Activated naive CD4-positive, alpha-beta T cell treated with anti-CD3 and anti-CD28 coated beads, Interleukin-2, amount 50 U/mL, for 72 hours (primary cell): ENCODE measurements at places on chromosomes 7 and 10. TPM values are rescaled to one million over a fixed set of nuclear protein-coding genes. Genes with fewer than 3 reads are reported as not detected.
A peak's percentile ranks its signal among the peaks of the same experiment; 100 is the strongest.

The CCM2 gene
- total RNA-seq: 130 TPM

The IGFBP3 gene
- total RNA-seq: not detected

The SYT15 gene
- 0.27 TPM for total RNA-seq

The PAX4 gene
- total RNA-seq: not detected

The MUC12 gene
- total RNA-seq: 0.41 TPM

The MOGAT3 gene
- total RNA-seq: not detected

The PGAM2 gene
- total RNA-seq: 1.0 TPM

The RNLS gene
- total RNA-seq: 3.3 TPM

The ODAD2 gene
- total RNA-seq: not detected

The ARHGEF5 gene
- 11.4 TPM for total RNA-seq

DNA sequence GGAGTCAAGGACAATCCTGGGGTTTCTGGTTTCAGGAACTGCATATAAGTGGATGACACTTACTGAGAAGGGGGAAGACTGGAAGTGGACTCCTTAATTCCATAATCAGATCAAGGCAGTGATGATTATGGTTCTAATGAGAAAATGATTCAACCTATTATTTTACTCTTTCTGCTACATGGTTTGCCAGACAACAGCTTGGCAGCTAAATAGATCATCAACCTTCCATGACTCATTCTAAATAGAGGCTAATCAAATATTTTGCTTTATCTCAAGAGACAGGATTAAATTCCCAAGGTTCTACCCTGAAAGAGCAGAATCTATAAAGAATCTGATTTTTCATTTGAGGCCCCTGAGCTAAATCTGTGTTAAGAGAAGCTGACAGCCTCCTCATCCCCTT lies 46.3 kb downstream of the CNNM1 start:
- no peak for DNase-seq

DNA sequence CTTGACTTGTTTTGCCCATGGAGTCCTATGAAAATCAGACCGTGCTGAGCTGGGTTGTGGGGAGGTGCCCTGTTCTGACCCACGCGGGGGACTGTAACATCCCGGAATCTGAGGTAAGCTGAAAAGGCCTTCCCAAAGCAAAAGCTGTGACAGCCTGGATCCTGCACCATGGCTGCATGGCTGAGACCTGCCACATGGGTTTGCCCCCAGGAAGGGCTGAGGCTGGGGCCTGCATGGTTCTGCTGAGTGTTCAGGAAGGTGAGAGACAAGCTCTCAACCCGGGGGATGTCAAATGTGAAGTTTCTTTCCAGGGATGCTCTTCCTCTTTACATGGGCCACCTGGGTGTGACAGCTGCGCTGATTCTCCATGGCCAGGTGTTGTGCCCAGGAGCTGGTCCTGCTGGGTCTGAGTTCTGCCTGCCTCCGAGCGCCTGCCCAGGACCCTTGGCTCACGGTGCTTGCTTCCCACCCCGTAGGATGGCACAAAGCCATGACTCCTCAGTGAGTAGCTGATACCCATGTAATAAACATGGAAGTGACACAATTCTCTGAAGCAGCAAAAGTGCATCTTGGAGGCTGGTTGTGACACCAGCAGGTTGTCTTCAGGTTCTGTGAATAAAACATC lies 58.3 kb downstream of the VIPR2 start:
- peak; percentile 33 for DNase-seq

GRCh38 chr7:44639671-44640321 lies 33.4 kb downstream of the OGDH start:
- DNase-seq: no peak

DNA sequence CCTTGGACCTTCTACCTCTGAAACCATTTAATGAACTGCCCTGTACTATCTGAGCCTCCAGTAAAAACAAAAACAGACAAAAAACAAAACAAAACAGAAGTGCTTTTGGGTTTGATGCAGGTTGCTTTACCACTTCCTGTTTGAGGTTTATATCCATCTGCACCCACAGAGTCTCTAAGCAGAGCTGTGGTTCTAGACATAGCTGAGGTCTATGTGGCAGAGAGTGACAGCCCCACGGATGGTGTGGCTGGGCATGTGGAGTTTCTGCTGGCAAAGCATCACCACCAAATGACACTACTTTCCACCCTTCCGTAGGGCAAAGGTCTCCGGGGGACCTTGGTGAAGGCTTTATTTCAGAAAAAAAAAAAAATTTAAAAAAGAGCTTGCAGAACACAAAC lies 754.2 kb downstream of the GRID1 start:
- no peak for DNase-seq

GRCh38 chr10:106942035-106942662 lies 222.4 kb downstream of the SORCS1 start:
- DNase-seq: no peak

GRCh38 chr10:113820507-113820906 lies 33.4 kb downstream of the DCLRE1A start:
- no peak for DNase-seq

GRCh38 chr10:84308021-84308420 lies 20.4 kb upstream of the CCSER2 start:
- no peak for DNase-seq

- no peak for DNase-seq
These were observed 14.0 kb upstream of the INSIG1 start for GRCh38 chr7:155283565-155284194.

- no peak for DNase-seq
These were observed 115.6 kb downstream of the CDH23 start for GRCh38 chr10:71512312-71512711.

DNA sequence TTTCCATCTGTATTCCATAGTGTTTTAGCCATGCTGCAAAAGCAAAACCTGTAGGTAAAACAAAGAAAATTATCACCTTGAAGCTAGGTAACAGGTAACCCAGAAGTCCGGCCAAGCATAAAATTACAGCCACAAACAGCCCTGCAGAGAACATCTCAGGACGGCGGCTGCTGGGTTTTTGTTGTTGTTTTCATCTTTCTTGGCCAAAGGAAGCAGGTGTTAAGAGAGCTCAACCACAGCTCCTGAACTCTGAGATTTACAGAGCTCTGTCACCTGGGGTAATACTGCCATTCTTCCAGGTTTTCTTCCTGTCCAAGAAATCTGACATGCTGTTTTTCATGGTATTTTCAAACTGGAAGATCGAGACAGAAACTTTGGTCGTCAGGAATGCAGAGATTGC lies 847 bp upstream of the SCIN start:
- no peak for DNase-seq

- DNase-seq: no peak
These were observed 143.3 kb downstream of the TES start for GRCh38 chr7:116353647-116354046.

GRCh38 chr10:73900064-73900463 lies 10.9 kb upstream of the PLAU start:
- no peak for DNase-seq

DNA sequence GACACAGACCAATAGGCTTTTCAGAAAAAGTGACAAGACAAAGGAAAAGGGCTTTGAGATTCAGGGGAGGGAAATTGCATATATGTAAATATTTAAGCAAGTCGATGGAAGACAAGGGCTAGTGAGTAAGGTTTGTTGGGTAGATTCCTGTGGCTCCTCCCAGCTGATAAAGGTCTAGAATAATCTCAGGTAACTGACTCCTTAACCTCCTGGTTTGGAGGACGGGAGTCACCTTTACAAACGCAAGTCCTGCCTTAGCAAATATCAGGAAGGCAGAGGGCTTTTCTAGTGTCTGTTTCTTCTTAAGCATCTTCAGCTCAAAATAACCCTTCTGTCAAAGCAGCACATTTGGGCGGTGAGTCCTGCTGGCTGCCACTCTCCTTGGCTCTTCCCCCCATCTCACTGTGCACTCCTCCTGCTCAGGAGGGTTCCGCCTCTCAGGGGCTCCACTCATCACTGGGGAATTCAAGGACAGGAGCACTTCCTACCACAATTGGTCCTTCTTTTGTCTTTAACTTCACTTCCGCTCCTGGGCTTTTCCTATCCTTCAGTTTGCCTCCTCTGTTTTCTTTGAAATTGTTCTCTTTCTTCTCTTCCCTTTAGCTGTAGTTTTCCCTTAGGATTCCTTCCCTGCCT lies 496.3 kb upstream of the KLF6 start:
- no peak for DNase-seq

GRCh38 chr10:102410429-102411073 lies 8.0 kb downstream of the PSD start:
- peak; percentile 72 for DNase-seq

GRCh38 chr10:24292304-24293293 lies 83.7 kb downstream of the KIAA1217 start:
- no peak for DNase-seq

DNA sequence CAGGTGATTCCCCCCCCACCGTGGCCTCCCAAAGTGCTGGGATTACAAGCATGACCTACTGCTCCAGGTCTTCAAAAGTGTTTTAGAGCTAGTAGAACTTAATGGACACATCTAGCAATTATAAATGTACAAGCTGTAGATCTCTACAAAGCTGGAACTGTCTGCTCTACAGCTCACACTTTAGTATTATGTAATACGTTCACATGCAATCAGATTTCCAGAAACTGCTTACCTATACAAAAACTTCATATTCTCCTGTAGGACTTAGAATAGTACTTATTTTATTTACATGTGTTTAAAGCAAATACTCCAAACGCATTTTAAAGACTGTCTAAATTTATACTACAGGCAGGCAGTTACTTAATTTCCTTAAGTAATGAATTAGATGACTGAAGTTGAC lies 39.2 kb upstream of the ASL start:
- no peak for DNase-seq

GRCh38 chr7:79837915-79838314 lies 296.7 kb upstream of the GNAI1 start:
- no peak for DNase-seq

DNA sequence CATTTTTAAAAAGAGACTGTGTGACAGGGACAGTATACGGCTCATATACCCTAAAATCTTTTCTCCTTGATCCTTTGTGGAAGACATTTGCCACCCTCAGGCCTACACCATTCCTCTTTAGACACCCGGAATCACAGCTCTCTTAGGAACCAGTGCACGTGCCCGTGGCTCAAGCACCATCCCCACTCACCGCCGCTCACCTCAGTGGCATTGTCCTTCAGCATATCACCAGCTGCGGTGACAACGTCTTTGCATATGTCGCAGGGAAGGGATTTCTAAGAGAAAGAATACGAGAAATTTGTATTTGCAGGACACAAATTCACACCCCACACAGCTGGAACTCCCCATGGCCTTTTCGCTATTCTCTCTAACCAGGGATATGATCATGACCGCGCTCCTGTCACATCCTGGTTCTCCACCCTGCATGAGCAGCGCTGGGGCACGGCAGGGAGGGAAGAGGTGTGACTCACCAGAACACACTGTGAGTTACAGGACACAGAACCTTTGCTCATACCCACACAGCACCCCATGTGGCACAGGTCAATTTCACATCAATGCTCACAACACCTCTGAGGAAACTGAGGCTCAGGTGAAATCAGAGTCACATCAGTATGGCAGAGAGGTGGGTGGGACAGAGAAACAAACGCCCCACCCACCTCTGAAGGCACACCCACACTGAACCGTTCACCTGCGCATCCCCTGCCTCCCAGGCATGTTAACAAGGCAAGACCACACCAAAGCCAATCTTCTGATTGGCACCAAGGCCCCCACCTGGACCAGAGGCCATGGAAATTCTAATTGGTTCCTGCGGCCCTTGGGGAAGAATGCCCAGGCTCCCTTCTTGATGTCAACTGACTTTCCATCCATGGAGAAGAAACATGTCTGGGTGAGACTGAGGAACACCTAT lies 19.2 kb downstream of the PSAP start:
- DNase-seq: no peak

GRCh38 chr10:123649676-123650075 lies 16.5 kb upstream of the GPR26 start:
- no peak for DNase-seq

- no peak for DNase-seq
These were observed 85.4 kb upstream of the SVIL start for GRCh38 chr10:29720149-29720548.

GRCh38 chr10:26574783-26575182 lies 122.7 kb upstream of the PDSS1 start:
- no peak for DNase-seq

- no peak for DNase-seq
These were observed 2.4 kb upstream of the VDAC2 start for GRCh38 chr10:75208181-75208580.
